ENCODE measurements at places on chromosomes 6 and 20.
A peak's percentile ranks its signal among the peaks of the same experiment; 100 is the strongest.

- no peak for DNase-seq
Measured at GRCh38 chr20:46967646-46968045, 73.0 kb downstream of the EYA2 start.

DNA sequence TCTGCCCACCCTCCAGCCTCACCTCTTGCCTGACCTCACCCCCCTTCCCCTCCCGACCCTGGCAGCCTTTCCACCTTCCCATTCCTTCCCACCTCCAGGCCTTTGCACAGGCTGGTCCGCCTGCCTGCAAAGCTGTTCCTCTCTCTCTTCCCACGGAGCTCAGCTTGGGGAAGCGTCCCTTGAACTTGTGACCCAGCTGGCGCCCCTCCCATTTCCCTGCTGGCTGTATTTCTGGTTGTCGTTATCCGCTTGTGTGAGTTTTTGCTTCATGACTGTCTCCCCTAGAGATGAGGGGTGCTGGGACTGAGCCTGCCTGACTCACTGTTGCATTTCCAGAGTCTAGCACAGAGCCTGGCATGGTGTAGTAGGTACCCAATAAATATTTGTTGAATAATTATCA is 32.5 kb downstream of the VSTM2L start:
- DNase-seq, result peak; percentile 30

DNA sequence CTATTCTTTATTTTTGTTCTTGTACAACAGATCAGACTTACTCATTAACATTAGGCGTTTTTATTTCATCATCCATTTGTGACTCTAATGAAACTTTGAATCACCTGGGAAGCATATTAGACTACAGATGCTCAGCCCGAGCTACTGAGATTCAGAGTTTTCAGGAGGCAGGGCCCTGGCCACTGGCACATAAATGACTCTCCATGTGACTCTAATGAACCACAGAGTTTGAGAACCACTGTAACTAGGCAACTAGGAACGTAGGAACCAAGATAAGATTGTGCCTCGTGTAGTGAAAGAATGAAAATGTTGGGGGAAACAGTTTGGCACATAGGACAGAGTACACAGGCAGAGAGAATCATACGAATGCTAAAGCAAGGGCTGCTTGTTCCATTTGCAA is 405.9 kb upstream of the BTBD3 start:
- no peak for DNase-seq

DNA sequence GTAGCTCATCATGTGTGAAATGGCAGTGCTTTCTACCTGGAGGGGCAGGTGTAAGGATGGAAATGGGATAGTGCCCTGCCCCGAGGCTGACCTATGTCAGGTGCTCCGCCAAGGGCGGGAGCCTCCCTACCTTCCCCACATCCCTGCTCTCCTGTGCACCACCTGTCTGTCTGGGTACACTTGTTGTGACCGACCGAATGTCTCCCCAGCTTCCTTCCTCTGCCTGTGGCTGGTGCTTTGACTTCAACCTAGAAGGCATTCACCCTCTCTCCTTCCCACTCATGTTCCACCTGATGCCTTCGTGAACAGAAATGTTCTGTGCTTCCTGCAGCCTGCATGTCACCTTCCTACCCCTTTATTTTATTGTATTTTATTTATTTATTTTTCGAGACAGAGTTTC is 114.8 kb downstream of the SCML4 start:
- DNase-seq, result no peak

DNA sequence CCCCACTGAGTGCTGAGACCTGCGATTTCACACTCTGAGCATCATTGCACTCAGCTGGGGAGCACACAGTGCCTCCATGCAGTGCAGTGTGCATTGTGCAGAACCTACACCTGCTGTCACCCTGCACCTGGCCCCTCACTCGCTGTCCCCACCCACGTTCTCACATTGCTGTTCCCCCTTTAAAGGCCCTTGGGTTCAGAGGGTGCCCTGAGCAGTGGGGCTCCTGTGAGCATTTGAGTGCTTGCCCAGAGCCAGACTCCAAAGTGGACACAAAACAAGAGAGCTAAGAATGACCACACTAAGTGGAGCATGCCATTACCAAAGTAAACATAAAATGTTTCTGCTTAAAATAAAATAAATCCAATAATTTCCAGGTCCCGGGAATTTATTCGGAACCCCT is 131.0 kb upstream of the CST7 start:
- no peak for DNase-seq

DNA sequence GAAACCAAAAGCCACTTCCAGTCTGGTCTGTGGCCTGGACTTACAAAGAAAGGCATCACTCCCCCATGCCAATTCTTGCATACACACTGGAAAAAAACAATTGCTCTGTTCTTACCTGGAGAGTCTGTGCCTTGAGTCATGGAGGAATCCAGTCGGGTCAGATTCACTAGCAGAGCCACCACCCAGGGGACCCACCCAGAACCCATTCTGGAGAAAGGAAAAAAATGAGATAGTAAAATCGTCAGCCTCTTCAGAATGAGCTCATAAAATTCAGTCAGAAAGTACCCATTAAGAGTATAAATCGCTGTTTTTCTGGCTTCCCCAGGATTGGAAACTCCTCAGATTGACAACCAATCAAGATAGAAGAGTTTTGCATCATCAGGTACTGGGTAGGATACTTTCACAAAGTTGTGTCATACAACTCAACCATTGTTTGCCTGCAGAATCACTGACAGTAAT is at the start of gene HLA-DOB:
HLA-DOB (minus strand) TSS at position 257 of the 459 bp plus-strand sequence; CDS start at position 206, 51 bp downstream.
- no peak for DNase-seq

DNA sequence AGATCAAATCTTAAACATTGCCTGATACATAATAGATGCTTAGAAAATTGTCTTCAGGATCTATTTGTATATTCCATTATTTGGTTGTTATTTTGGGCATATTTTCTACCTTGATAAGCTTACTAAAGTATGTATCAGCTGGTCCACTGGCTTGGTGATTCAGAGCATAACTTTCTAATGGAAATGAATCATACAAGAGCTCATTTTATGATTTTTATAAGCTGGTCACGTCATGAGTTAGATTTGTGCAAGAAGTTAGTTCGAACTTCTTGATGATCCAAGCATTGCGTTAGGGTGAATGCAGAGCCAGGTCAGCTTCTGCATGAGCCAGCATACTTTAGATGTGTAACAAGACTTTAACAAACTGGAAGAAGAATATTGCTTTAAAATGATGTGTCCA is 144.5 kb upstream of the FLRT3 start:
- DNase-seq, result no peak

DNA sequence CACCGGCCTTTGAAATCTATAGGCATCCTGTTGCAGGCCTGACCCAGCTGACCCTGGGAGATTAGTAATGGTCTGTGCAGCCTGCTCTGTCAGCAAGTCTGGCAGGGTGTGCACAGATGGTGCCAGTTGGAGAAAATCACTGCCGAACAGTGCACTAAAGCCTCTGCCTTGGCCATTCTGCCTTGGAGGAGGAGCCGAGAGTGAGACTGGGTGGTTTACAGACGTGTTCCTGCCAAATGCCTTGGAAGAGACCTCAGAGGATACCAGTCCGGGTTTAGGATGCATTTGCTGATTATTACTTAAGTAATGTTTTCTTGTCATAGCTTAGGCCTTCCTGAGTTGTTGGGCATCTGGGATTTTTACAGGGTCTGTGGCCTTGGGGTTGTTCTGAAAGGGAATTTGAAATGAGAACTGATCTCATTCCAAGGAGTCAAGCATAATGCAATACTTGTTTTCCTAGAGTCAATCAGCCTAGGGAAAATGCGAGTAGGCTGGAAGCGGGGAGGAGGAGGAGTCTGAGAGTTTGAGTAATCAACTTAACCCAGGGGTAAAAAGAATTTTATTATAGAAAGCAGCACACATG is 292.1 kb downstream of the SOX4 start:
- no peak for DNase-seq

- no peak for DNase-seq
Measured at GRCh38 chr6:94597487-94597886, 979.8 kb upstream of the MANEA start.

- peak; percentile 39 for DNase-seq
Measured at GRCh38 chr6:170294813-170295509, 4.1 kb upstream of the DLL1 start.

GRCh38 chr6:14709066-14709670 is 536.7 kb upstream of the JARID2 start:
- DNase-seq, result no peak

DNA sequence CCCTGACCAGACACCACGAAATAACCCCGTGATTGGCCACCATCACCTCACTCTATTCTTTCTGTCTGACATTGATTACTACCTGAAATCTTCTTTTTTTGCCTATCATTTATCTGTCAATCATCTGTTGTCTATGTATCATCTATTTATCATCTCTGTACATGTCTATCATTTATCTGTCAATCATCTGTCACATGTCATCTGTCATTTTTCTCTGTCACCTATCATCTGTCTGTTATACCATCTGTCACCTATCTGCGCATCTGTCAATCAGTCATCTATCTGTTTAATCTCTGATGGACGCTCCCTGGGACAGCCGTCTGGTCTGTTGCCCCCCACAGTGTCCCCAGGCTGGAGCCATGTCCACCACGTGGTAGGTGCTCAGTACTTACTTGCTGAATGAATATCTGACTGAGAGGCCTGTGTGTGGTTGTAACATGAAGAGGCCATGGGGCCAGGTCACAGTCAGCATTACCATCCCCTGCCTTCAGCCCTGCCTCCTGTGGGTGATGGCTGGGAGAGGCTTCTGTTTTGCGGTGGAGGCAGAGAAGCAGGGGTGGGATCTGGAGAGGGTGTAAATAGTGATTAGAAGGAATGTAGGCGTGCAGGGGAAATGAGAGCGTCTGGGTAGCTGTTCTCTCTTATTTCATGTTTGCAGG is 302.7 kb downstream of the QKI start:
- no peak for DNase-seq

GRCh38 chr6:73314577-73315492 is 39.2 kb downstream of the DPPA5 start:
- peak; percentile 33 for DNase-seq

DNA sequence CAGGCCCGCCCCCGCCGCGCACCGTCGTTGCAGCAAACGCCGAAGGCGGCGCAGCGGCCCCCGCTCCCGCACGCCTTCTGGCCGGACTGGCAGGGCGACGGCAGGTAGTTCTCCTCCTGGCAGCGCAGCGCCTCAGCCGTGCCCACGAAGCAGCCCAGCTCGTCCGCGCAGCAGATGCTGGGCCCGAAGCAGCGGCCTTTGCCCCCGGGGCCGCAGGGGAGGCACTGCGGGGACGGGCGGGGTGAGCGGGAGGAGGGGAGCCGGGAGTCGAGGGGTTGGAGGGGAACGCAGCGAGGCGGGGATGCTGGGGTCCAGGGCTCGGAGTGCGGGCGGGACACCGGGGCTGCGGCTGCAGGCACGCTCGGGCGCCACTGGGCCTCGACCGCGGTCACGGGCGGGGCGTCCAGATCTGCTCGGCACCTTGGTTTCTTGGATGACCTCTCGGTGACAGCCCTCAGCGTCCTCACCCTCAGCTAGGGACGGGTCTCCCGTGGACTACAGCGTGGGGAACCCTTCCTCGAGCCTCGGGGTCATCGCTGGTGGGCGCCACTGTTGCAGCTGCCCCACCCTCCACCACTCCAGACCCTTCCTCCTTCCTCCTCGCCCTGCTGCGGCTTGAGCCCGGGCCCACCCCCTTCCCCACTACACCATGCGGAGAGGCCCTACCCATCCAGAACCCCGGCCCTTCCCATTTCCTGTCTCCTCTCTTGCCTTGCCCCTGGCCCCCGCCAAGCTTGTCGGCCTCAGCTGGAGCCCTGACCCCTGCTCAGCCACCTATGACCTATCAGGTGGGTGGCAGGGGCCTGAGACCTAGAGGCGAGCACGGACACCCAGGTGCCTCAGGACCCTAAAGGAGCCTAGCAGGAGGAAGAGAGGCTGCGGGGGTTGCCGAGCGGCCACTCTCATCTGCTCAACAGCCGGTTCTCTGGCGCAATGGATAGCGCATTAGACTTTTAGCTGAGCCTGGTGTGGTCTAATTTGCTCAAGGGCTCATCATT is 1.3 kb downstream of the AVP start:
- DNase-seq, result peak; percentile 90

DNA sequence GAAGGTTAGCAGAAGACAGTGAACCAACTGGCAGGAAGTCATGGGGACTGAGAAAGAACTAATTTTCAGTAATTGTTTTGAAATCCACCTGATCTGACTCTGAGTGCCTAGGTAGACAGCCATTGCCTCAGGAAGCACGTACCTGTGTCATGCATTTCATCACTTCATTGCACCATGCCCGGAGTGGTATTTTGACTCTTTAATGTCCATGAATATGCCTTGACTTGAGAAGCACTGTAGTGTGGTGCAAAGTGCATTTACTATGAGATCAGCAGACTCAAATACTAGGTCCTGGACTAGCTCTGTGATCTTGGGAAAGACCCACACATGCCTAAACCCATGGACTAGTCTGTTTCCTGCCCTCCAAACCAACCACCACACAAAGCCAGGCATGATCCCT is 370.9 kb upstream of the MARCKS start:
- DNase-seq, result no peak

GRCh38 chr6:1619098-1619672 is 9.5 kb downstream of the FOXC1 start:
- DNase-seq, result no peak

- DNase-seq, result no peak
Measured at GRCh38 chr6:7765575-7766325, 39.9 kb downstream of the BMP6 start.

- peak; percentile 40 for DNase-seq
Measured at GRCh38 chr20:63073738-63074065, 66.9 kb upstream of the BHLHE23 start.

DNA sequence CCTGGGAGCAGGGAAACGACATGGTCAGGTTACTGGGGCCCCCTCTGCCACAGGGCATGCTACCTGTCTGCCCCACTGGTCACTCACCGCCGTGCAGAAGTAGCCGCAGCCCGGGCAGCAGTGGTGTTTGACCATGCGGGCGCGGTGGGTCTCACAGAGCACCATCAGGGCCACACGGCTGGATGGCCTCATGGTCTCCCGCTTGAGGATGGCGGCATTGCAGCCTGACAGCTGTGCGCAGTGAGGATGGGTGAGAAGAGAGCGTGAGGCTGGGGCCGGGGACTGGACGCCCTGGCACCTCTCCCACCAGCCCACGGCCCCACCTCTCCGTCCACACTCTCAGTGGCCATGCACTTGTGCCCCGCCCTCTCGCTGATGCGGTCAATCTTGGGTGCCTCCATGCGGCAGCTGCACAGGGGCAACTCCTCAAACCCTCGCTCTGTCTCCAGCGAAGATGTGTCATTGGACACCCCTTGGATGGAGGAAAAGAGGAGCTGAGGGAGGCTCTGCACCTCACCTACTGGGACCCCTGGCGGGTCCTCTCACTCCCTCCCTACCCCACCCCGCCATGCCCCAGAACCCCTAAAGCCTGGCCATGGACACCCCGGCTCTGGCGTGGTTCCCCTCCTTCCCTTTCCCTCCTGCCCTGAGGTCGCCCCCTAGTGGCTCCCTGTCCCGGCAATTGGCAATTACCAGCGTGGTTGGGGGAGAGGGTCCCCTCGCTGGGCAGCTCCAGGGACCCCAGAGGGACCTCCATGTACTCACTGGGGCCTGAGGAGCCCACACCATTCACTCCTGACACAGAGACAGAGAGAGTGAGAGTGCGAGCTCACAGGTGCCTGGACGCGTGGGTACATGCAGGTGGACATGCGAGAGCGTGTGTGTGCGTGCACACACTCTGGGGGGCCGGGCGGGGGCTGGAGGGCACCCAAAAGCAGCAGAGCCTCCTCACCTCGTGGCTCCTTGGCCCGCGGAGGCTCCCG is 8.9 kb downstream of the EHMT2 start:
- peak; percentile 93 for DNase-seq
